Substantia nigra (tissue), 51 donors: ENCODE measurements at places on chromosomes 2 and 18.

DNA sequence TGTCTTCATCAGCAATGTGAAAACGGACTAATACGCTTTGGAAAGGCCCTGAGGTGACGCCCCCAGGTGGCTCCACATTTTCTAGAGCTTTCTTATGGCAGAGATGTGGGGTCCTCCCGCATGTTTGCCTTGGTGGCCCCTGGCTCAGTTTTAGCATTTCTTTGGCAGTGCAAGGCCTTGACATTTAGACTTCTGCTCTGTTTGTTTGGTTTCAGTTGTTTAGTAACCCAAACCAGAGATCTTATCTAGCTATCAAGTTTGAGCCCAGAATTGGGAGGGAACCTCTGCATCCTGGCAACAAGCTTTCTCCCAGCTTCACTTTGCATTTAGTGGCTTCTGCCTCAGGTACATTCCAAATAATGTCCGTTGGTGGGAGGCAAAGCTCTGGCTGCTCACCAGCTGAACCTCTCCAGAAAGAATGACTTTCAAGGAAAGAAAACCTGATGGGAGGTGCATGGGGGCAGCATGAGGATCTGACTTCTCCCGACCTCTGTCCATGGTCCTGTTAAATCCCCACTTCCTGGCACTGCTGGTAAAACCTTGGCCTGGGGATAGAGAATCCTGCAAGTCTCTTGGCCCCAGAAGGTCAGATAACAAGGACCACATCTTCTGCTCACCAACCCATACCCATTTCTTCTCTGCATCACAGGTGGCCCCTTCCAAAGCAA lies 12.0 kb upstream of the MBP start:
- no peak for DNase-seq

DNA sequence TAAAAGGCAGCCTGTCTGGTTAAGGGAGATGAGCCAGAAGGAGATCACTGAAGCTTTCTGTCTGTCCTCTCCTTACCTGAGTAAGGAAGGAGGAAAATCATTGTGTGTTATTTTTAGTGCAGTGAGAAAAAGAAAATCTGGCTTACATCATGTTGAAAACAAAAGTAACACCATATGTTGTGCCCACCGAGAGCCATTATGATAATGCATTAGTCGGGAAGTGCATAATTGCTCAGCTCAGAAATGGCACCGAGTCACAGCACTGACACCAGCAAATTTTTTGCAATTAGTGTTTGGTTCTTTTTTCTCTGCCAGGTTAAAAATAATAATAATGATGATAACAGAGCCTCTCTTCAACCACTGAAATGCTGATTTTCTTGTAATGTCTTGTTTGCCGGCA lies 46.6 kb downstream of the HNMT start:
- DNase-seq, result no peak

GRCh38 chr2:86072271-86072858 lies 33.3 kb downstream of the POLR1A start:
- peak; percentile 67 for DNase-seq

DNA sequence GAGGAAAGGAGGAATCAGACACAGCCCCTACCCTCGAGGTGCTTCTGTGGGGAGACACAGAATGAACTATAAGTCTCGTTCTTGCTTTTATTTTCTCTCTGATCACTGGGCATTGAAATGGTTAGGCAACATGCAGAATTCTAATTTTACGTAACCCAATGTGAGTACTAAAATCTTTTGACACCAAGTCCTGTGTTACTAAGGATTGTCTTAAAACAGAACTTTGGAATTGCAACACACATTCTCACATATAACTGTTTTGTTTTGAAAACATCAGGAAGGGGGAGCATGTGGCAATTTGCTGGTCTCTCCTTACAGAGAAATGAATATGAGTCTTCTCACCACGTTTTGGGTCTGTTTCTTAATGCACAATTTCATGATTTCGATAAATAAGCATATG lies 23.6 kb upstream of the SULT1C4 start:
- DNase-seq, result no peak

- DNase-seq, result no peak
Measured at GRCh38 chr2:99858951-99859596, 283.3 kb downstream of the AFF3 start.

- DNase-seq, result no peak
Measured at GRCh38 chr2:133213651-133214050, 354.6 kb downstream of the NCKAP5 start.

- DNase-seq, result no peak
Measured at GRCh38 chr18:73614812-73615211, 532.8 kb downstream of the FBXO15 start.

DNA sequence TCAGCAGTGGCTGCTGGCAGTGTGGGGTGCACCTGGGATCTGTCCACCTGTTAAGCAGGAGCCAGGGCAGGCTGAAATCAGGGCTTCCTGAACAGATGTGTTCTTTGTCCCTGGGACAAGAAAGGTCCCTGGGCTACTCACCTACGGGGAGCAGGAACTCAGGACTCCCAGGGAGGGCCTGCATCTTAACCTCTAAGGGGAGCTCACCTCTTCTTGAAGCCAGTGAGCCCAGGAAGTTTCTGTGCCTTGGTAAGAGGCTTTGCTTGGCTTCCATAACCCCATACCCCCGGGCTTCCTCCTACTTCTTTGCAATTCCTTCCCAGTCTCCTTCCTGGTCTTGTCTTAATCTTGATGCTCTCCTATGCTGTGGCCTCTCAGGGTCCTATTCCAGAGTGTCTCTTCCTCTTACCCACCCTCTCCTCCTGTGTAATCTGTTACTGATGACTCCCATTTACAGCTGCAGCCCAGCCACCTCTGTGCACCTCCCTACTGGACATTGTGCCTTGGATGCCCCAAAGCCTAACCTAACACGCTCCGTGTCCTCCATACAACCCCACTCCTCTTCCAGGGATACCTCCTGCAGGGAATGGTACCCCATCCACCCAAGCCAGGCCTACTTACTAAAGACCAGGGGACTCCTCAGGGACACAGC lies 55.7 kb upstream of the MAPRE3 start:
- no peak for DNase-seq
